IMR-90 (cell line): ENCODE measurements at places on chromosomes 12 and 14. TPM values are rescaled to one million over a fixed set of nuclear protein-coding genes. Genes with fewer than 3 reads are reported as not detected.

The WNT5B gene
- total RNA-seq: 96.1 and 102 TPM in 2 replicates

The RFX4 gene
- total RNA-seq: not detected in 2 replicates

The RERG gene
- total RNA-seq: not detected in 2 replicates

The CDKN3 gene
- 48.9 and 70.8 TPM in 2 replicates for total RNA-seq

The CLEC1B gene
- not detected in 2 replicates for total RNA-seq
